Posterior cingulate gyrus (tissue), 11 donors: ENCODE measurements at places on chromosomes 5 and 9.
A peak's percentile ranks its signal among the peaks of the same experiment; 100 is the strongest.

- no peak for DNase-seq
These were observed 8.2 kb downstream of the ALDOB start for GRCh38 chr9:101427358-101427757.

DNA sequence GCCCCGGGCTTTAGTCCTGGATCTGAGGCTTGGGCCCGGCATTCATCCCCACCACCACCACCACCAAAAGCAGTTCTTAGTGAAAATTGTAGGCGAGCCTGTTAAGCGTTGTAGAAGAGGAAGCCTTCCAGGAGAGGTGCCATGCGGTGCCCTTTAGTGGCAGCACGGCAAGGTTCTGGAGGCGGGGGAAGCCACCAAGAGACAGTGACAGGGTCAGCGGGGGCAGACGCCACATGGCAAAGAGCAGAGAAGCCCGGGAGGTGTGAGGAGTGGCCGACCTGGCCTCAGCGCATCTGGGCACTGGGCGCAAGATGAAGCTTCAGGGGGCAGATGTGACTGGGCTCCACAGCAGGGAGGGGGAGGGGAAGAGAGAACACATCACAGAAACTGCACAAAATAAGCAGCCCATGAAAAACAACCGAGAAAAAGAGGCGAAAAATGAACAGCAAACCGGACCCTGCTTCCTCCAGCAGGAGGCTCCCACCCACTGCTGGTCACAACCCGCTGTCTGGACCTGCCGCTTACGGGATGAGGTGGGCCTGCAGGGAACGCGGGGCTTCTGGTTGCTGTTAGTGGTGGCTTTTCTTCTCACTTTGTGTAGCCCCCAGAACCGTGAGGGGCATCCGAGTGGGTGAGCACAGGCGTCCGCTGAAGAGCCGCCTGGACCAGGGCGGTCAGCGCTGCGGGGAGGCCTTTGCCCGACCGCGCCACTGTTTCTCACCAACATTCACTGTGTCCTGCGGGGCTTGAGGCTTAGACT is 4.3 kb downstream of the LRRC14B start:
- no peak for DNase-seq

GRCh38 chr5:79834098-79834753 is 144.6 kb downstream of the CMYA5 start:
- DNase-seq, result no peak

DNA sequence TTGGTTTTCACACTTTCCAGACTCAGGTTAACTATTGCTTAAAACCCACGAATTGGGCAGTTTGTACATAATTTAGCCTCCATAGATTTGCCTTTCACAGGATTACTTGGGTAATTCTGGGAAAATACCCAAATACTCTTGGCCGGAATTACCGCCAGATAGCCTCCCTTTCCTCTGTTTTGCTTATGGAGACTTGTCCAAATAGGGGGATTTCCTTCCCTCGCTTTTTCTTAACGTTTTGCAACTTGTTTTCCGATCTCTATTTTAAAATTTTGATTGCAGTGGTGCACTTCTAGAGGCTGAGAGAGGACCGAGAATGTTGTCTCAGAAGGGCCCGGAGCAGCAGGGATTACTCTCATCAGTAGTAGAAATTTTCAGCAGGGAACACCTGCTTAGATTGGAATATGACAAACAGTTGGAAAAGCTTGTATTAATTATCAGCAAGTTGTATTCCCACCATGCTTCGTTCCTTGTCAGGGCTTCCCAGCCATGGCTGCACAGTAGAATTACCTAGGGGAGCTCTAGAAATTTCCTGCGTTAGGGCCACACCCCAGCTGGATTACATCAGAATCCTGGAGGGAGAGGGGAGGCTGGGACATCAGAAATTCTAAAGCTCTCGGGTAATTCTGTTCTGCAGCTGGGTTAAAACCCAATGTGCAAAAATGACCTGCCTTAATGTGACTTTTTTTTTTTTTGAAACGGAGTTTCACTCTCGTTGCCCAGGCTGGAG is 329.1 kb downstream of the SH3GL2 start:
- no peak for DNase-seq

DNA sequence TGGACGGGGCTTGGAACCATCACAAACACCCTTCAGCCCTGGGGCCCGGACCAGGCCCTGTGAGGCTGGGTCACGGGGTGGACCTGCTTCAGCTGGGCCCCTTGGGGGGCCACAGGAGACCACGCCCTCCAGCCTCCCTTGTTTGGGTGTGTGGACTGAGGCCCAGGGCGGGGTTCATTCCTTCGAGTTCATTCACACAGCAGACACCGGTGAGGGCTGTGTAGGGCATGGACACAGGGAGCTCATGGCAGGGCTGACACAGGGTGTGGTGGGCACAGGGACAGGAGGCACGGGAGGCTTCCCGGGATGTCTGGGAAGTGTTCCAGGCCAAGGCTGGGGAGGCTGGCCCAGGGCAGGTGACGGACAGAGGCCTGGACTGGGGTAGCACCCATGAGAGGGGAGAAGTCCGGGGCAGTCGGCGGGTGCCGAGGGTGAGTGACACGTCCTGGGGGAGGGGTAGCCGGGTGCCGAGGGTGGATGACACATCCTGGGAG is 8.9 kb downstream of the DNLZ start:
- no peak for DNase-seq

DNA sequence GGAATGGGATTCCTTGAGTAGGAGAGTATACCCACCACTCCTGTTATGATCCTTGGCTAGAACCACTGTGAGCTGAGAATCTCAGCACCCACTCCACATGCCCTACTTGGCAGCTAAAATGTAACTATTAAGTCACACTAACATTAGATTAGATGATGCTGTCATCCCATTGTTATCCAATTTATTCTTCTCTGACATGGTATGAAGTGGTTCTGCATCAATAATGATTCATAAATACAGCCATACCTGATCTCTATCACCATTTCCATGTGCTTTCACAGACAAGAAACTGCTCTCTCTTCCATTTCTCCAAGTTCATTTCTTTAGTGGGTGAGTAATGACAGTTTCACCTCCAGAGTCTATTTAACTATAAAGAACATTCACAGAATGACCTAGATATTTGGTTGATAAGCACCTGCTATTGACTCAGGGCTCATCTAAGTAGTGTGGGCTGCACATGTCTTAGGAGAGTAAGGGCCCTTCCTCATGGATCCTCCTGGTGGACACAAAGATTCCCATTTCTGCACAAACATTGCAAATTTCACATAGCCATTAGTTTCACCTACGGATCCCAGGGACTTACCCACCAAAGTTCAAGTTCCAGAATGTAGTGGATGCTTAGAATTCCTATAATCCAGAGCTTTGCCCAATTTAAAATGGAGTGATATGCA is 187.9 kb downstream of the EBF1 start:
- DNase-seq, result no peak

- no peak for DNase-seq
These were observed 389.1 kb upstream of the ST8SIA4 start for GRCh38 chr5:101292199-101292598.

GRCh38 chr9:6838158-6838557 is 80.4 kb downstream of the KDM4C start:
- no peak for DNase-seq

GRCh38 chr5:125180231-125180829 is 433.9 kb upstream of the ZNF608 start:
- DNase-seq, result no peak

GRCh38 chr5:77494935-77495334 is 2.8 kb upstream of the WDR41 start:
- no peak for DNase-seq

DNA sequence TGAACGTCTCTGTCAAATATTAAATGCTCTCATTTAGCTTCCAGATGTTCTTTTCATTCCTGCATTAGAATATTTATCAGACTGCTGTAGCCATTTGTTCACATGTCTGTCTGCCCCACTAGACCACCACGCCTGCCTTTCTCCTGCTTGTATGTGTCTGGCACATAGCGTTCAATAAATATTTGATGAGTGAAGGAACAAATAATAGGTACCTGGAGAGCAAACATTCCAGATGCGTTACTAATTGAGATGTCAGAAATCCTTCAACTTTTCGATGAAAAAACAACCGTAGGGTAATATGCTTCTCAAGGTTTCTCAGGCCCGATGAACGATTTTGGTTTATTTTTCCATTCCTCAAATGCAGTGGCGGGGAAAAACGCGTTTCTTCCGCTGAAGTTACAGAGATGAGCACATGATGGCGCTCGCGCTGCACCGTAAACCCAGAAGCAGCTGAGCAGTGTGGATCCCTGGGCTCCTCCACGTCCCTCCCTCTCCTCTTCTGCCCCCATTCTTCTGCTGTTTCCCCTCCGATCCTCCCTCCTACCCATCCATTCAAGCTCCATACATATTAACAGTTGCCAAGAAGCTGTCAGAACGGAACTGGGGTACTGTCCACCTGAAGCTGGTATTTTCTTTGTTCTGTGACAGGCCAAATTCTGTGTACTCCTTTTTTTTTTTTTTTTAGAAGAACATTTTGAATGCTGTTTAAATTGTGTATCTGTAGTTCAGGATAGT is 245.4 kb downstream of the MPDZ start:
- DNase-seq, result peak; percentile 70

DNA sequence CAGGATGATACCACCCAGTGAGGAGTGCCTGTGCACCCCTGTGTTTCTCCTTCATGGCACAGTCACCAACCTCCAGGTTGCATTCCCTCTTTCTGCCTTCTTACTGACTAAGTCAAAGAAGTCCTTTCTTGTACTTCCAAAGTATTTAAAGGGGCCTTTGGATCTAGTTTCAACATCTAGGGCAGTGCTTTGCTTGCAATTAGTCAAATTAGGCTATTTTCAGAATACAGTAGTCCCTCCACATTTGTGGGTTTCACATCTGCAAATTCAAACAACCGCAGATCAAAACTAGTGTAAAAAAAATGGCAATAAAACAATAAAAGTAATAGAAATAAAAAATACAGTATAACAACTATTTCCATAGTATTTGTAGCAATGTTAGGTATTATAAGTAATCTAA is 333.9 kb upstream of the SEMA6A start:
- DNase-seq, result no peak

DNA sequence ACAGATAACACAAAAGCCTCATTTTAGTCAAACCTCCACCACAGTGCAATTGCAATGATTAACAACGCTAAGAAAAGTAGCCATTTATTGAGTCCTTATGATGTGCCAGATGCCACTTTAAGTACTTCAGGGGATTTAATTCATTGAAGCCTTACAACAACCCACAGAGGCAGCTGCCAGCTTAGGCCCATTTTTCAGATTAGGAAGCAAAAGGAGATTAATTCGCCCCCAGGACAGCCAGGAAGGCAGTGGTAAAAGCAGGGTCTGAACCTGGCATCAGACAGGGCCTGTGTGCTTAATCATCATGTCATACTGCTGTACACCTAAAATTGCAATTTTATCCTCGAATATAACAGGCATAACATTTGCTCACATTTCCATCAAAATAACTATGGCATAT is 23.9 kb downstream of the MED27 start:
- no peak for DNase-seq

DNA sequence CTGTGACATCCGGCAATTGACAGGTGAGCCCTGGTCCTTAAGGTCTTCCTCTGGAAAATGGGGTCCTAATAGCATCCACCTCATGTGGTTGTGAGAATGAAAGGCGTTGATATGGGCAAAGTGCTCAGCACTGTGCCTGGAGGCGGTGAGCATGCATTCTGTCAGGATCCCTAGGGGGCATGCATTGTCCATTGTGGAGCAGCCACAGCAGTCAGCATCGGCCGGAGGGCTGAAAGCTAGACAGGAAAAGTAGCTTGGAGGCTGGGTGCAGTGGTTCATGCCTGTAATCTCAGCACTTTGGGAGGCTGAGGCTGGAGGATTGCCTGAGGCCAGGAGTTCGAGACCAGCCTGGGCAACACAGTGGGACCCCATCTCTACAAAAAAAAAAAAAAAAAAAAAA is 122.2 kb downstream of the LHX2 start:
- peak; percentile 16 for DNase-seq

- DNase-seq, result no peak
These were observed 151.5 kb downstream of the SEMA6A start for GRCh38 chr5:116423141-116423540.

- peak; percentile 55 for DNase-seq
These were observed 49.6 kb downstream of the NSUN2 start for GRCh38 chr5:6583049-6583880.

GRCh38 chr9:524008-524407 is 309.3 kb downstream of the DOCK8 start:
- DNase-seq, result no peak

DNA sequence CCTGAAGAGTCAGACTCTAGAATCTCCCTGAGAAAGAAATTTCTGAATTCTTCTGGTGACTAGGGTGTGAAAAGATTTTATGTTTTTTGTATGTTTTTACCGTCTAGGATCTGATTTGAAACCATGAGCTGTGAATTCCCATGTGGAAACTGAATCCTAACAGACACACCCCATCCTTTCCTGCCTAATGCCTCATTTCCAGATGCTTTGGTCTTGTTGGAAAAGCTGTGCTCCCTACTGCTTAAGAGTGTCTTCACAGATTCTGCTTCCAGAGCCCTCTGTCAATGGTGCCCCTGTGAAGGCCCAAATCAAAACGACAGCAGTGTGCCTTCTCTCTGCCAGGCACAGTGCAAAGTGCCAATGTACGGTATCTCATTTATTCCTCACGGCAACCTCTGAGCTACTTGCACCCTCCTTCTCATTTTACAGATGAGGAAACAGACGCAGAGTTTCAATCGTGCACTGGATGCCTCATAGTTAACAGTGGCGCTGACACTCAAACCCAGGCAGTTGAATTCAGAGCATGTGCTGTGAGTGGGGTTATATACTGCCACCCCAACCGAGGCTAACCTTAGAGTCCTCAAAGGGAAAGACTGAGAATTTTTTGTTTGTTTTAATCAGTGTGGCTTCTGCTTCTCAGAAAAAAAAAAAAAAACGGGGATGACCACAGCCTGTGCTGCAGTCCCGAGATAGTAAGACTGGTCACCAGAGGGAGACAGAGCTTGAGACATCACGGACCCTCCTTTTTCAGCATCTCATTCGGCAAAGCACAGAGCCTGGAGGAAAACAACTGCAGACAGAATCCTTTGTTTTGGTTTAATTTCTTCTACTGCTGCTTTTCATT is 188.4 kb downstream of the SNCAIP start:
- peak; percentile 16 for DNase-seq

- DNase-seq, result no peak
These were observed 5.6 kb upstream of the SPRY4 start for GRCh38 chr5:142330444-142330843.

DNA sequence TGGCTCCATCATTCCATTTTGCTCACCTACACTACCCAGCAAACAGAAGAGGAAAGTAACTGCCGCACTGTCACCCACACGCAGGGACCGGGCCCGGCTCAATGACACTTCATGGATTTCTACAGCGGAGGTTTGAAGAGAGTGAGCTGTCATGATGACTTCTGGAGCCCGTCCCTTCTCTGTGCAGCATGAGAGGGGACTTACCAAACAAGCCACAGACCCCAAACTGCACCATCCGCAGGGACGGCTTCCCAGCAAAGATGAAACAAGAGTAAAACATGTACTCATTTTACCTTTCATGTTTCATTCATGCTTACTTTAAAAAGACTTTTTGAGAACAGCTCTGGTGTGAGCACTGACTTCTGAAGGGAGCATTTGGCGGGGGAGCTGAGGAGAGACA is 99.5 kb downstream of the TLE1 start:
- no peak for DNase-seq

- DNase-seq, result no peak
These were observed 23.5 kb downstream of the ODF2 start for GRCh38 chr9:128479262-128479661.
